Activated CD8-positive, alpha-beta memory T cell treated with anti-CD3 and anti-CD28 coated beads for 24 hours (primary cell): ENCODE measurements at places on chromosomes 13 and 19.

DNA sequence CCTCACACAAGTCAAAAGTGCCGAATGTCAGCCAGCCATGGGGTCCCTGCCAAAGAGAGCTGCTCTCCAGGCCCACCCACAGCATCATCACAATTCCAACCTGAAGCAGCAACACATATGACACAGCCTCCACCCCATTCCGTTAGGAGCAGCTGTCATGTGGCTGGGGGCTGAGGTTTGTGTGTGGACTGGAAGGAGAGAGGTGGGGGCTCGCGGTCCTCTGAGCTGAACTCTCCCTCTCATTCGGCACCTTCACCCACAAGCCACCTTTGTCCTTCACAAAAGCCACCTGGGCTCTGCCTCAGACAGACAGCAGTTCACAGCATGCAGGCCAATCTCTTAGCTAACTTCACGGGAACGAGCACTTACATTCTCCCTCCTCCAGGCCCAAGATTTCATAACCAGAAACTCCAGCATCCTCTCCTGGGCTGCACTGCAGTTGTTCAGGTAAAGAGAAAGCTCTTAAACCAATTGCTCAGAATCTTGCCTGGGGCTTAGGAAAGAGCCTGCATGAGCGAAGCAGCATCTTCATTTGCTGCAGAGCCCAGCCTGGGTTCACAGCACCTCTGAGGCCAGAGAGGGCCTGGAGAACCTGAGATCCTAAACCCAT lies 7.2 kb downstream of the RAB20 start:
- no peak for DNase-seq

DNA sequence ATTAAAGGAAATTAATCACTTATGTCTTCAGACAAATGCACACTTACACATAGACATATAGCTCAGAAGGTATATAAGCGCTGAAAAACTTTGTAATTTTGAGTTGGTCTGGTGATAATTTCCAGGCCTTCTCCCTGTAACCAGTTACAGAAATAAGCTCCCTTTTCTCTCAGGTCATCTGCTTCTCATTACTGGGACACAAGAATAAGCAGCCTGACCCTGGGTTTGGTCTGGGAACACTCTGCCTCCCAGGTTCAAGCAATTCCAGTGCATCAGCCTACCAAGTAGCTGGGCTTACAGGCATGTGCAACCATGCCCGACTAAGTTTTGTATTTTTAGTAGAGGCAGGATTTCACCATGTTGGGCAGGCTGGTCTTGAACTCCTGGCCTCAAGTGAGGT lies 274.5 kb downstream of the LMO7 start:
- DNase-seq: no peak

- peak; percentile 61 for DNase-seq
These were observed 16.9 kb upstream of the CYP2S1 start for GRCh38 chr19:41175801-41176777.

DNA sequence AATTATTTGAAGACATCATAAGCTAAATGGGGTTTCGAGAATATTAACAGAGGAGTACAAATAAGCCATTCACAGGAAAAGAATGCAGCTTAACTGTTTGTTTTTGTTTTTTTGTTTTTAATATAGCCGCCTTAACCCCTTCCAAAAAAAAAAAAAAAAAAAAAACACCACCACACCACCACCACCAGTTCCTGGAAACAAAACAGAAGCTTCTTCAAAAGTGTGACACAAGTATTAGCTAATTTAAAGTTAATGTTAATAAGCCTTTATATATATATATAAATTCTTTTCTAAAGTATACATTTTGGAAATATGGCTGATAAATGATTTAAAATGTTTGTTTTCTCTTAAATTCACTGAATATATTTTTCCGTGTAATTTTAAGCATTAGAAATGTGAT lies 1.4 kb downstream of the RAP2A start:
- DNase-seq: no peak

DNA sequence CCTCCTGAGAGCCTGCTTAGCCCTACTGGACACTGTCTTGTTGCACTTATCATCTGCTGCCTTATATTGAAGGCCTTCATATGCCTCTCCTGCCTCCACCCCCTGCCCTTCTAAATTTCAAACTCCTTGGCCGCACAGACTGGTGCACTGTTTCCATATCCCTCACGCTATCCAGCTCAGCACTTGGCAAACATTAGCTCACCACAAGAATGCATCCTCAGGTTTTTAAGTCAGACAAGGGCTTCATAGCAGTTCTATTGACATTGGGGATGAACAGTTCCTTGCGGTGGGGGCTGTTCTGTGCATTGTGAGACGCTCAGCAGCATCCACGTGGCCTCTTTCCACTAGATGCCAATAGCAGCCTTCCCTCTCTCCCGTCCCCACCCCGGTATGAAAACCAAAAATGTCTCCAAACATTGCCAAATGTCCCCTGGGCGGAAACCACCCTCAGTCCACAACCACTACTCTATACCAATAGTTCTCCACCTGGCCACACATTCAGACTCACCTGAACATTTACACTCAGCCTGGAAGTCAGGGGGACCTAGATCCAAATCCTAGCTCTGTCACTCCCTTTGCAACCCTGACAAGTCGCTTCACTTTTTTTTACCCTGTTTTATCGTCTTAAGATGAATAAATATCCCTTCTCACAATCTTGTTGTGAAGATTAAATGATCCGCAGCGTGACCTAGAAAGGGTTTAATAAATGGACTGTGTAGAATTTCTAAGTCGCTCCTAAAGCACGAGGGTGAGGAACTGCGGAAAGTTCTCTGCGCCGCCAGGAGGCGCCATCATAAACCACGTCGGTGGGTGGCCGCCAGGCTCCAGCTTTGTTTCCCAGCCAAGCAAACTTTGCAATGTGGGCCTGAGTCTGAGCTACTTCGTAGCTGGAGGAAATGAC lies 3.6 kb upstream of the CEACAM3 start:
- DNase-seq: peak; percentile 82

- DNase-seq: no peak
These were observed 733 bp upstream of the CD320 start for GRCh38 chr19:8308891-8309291.

DNA sequence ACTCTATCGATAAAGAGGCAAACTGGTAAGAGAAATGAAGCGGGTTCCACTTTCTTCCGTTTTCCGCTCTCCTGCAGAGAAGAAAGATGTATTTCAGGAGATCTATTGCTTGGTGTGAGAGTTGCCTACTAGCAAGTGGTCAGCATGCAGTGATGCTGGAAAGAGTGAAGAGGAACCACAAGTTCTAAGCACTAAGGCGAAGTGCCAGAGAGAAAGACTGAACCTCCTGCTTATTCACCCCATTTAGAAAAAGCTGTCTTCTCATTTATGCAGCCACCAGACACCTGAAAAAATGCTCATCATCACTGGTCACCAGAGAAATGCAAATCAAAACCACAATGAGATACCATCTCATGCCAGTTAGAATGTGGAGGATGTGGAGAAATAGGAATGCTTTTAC lies 78.7 kb upstream of the GPC6 start:
- no peak for DNase-seq

DNA sequence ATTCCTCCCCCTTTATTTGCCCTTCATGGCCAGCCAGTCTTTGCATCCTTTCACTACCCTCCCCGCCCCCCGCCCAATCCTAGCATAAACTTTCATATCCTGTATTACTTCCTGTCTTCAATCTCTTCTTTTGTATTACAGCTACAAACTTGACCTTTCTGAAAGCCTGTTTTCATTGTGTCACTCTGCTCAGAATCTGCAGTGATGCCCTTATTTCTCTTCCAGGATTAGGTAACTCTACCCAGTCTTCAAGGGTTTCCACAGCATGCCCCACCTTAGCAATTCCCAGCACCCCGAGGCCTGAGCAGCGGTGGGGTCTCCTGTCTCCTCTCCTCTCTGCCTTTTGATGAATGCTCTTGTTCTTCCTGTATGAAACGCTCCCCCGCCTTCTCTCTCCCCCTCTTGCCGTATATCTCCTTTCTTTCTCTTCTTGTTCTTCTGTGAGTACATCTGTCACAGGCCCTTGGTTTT lies 145.6 kb downstream of the SHISA2 start:
- DNase-seq: no peak
